CD4-positive, alpha-beta T cell treated with Interleukin-15 for 4 hours (primary cell): ENCODE measurements at places on chromosomes 11 and 22.

- no peak for DNase-seq
Observed at GRCh38 chr11:117259417-117259816, 26.9 kb downstream of the RNF214 start.

- DNase-seq: no peak
Observed at GRCh38 chr11:64990222-64990923, 6.4 kb downstream of the BATF2 start.

DNA sequence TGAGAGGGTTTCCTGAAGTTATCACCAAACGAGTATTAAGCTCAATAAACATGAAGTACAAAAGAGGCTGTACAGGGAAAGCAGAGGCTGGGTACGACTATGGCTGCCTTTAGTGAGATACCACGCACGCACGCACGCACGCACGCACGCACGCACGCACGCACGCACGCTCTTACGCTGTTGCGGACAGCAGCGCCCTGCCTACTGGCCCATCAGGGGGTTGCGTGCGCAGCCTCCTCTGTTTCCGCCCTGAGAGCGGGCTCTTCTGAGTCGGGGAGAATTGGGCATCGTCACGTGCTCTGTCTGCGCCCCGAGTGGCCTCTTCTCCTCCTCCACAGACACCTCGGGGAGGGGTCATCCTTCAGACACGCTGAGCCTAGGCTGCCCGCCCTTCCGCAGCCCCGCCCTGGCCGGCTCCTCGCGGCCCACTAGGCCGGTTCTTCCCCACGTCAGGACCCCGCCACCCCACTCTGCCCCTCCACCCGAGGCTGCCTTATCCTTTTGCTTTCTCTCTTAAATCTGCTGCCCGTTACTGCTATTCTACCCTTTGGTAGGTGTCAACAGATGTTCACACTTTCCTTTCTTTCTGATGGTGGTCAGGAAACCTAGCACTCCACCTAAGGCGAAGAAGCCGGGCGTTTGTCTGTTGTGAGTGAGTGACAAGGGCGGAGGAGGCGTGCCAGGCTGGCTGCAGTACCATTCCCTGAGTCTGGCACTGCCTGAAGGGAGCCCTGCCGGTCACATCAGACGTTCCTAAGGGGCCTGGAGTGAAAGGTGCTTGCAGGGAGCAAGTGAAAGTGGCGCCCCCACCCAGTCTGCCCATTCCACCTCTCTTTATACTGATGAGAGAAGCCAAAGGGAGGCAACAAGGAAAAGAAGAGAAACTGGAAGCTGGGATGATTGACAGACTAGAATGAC lies 300.4 kb upstream of the B3GAT1 start:
- DNase-seq: no peak

GRCh38 chr22:44030702-44031082 lies 6.6 kb downstream of the PARVB start:
- DNase-seq: no peak

DNA sequence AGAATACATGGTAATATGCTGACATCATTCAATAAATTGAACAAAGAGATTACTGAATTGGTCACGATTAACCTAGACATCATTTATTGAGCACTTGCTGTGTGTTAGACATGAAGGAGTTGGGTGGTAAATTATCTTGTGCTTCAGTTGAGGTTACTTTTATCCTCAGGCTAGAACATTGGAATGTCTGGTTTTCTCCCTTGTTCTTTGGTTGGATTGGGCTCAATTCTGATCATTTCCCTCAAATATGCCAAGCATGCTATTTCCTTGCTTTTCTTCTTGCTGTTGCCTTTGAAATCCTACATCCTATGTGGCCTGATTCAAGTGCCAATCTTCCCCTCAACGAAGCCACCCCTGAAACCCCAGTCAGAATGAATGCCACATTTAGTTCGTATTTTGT lies 65.8 kb downstream of the DEUP1 start:
- DNase-seq: no peak

DNA sequence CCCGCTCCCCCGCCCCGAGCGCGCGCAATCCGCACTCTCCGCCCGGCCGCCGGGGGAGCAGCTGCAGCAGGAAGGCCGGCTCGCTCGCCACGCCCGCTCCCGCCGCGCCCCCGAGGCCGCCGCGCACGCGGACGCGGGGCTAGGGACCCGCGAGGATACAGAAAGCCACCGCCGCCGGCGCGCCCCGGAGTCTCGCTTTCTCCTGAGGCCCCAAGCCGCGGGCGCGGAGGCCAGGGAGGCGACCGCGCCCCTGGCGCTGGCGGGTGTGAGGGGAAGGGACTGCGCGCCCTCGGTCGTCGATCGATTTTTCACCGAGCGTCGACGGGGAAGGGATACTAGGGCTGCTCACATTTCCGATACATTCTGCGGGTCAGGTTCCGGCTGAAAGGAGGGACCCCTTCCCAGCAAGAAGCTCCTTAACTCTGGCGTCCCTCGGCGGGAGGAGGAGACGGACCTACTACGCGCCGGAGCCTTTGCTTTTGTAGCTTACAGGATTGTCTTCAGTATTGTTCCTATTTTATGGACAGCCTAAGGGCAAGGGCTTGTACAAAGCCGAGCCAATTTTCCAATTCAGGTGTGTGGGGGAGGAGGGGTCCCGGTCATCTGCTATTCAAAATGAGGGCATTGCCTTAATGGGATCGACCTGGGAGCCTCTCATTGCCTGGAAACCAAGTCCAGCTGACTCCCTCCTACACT lies 416 bp upstream of the GAB2 start:
- peak; percentile 74 for DNase-seq

- DNase-seq: no peak
Observed at GRCh38 chr11:94678236-94678635, 89.9 kb upstream of the AMOTL1 start.

- peak; percentile 95 for DNase-seq
Observed at GRCh38 chr11:35165423-35166368, 26.7 kb downstream of the CD44 start.

GRCh38 chr11:128240546-128240945 lies 346.8 kb downstream of the ETS1 start:
- DNase-seq: no peak

DNA sequence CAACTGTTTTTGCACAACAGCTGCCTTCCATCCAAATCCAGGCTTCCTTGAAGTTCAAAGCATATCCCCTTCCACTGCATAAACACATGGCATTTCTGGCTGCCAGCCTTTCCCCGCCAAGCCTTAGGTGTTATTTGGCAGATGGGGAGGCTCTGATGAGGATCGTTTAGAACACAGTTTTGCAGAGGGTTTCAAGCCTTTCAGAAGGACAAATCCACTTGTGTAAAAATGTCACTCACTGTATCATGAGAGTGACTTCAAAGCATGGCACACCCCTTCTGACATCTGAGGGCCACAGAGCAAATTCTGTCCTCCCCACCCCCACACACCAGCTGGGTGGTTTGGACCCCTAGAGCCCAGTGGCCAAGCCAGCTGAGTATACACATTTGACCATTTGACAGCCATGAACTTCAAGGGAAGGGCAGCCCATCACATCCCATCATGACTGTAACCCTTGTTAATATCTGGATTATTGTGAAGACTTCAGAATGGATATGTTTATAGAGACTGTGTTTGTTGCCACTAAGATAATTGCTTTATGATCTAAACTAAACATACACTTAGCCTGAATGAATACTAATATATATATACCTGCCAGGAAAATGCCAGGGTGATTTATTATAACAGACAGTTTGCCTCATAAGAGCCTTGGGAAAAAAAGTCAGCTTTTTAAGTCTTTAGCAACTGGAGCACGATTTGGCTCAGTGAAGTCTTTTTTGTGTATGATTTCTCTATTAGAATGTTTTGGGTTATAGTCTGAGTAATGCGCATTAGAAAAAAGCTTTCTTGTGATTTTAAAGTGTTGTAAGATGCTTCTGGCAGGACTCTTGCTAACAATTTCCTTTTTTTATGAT lies 31.9 kb downstream of the FBLN1 start:
- DNase-seq: no peak

DNA sequence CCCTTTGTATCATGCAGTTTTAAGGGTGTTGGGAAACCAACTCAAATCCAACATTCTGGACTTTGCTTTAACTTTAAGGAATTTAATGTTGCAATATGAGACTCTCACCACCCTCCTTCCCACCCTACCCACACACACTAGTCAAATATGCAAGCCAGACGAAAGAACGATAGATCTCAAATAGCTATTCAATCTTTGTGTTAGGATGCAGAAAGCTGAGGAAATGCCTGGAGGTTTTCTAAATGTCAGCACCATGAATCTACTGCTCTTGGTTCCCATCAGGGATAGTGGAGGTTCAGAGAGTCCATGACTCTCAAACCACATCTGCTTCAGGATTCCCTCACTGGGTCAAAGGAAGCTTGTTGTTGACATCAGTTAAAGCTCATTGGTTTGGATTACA lies 33.7 kb downstream of the EXPH5 start:
- DNase-seq: no peak

DNA sequence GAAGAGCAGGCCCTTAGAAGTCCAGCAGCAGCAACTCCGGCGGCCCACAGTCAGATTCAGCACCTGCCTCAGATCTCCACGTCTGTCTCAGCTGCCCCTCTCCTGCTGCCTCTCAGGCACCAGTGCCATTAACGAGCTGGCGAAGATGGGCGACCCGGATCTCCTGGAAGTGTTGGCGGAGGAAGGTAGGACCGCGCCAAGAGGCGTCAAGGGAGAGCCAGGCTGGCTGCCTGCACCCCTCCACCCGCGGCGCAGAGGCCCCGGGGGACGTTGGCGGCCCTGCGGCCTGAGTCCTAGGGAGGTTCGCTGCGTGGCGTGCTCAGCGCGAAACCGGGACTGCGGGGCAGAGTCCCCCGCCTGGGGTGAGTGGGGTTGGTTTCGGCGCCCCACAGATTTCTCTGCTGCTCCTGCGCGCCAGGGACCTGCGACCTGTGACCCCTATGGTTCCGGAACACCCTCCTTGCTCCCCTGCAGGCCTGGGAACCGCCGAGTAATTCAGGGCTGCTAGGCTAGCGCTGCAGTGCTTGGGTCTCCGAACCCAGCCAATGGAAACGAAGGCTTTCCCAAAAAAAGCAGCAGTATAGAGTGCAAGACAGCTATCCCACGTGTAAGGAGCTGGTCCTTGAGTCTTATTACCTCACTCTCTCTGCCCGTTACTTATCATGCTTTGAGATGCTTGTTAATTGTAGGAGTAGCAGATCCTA lies 615 bp downstream of the ANO5 start:
- no peak for DNase-seq

DNA sequence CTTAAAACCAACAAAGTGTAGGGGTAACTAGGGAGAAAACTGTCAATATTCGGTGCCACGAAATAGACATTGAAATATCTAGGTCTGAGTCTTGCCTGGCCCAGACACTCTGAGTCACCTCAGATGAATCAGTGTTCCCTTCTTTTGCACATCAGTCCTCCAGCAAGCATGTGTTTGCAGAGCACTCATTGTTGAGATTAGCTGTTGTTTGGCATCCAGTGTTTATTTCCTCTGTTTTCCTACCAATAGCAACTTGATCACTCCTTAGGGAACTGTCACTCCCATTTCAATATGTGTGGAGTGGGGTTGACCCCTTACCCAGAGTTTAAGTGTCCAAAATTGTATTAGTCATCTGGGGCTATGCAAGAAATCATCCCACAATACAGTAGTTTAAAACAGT lies 4.7 kb upstream of the ASCC2 start:
- no peak for DNase-seq

- DNase-seq: peak; percentile 14
Observed at GRCh38 chr11:82899186-82899820, 927 bp downstream of the PRCP start.

GRCh38 chr22:42754658-42755057 lies 34.0 kb upstream of the A4GALT start:
- no peak for DNase-seq

- DNase-seq: no peak
Observed at GRCh38 chr11:23543651-23544222, 683.5 kb upstream of the CCDC179 start.

GRCh38 chr22:24285245-24285644 lies 14.6 kb downstream of the SPECC1L start:
- DNase-seq: peak; percentile 35

DNA sequence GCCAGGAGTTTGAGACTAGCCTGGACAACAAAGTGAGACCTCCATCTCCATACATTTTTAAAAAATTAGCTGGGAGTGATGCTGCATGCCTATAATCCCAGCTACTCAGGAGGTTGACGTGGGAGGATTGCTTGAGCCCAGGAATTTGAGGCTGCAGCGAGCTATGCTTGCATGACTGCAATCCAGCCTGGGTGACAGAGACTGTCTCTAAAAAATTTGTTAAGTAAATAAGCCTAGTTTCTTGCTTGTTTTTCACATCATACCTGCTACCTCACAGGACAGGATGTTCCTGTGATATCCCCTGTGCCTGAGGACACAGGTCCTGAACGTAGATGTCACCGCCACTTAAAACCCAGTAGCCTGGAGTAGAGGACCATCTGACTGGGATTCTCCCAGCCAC lies 348.6 kb downstream of the MN1 start:
- no peak for DNase-seq

DNA sequence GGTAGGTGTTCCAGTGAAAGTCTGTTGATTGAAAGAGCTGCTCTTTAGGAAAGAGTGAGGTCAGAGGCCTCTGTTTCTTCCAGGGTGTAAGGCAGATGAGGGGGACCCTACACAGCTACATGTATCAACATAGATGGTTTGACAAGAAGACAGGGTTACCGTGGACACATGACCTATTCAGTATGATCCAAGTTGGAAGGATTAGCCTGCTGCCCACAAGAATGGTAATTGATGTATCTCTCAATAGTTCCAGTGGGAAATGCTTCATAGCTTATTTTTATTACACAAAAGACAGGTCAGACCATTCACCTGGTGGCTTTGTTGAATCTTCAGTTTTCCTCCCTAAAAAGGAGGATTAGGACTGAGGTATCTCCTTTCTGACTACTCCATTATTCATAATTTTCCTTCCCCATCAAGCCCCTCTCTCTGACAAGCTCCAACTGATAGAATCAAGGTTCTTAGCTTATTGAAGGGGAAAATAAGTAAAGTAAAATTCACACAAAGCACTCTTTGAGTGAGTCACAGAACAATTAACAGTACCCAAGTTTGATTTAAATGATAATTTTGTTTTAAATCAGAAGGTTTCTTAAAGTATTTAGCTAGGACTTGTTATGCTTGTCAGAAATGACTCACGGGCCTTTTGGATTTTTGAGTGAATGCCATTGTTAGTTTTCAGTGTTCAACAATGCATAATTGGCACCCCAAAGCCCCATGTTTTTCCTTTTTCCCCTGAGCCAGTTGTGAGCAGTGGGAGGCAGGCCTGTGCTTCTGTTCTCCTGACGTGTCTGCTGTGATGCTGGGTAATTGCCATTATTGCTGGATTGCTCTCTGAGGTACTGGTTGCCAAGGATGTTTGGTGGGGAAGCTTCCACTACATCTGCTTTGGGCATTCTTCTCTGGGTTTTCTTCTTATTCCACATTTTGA lies 373.2 kb downstream of the DDX10 start:
- DNase-seq: no peak

- DNase-seq: no peak
Observed at GRCh38 chr22:20231514-20232236, 36.4 kb downstream of the RTN4R start.

DNA sequence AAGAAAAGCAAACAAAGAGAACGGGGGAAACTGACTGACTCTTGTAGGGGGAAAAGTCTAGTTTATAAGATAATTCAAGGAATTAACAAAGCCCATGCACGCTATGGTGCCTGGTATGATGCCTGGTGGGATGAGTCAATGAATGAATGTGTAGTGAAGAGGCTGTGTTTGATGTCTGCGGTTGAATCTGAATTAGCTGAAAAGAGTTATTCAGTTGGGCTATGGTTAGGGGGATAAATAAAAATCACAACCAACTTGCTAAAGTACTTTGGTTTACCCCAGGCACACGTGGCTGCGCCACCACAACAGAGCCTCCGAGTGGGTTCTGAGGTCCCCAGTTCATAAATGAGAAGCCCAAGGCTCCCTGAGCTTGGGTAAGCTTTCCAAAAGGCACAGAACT lies 369.3 kb upstream of the SYN3 start:
- DNase-seq: no peak
